ENCODE measurements at places on chromosomes 7 and 10. TPM values are rescaled to one million over a fixed set of nuclear protein-coding genes. Genes with fewer than 3 reads are reported as not detected.

GRCh38 chr7:22610951-22611757 is 111.2 kb upstream of the STEAP1B start:
- no peak for DNase-seq

DNA sequence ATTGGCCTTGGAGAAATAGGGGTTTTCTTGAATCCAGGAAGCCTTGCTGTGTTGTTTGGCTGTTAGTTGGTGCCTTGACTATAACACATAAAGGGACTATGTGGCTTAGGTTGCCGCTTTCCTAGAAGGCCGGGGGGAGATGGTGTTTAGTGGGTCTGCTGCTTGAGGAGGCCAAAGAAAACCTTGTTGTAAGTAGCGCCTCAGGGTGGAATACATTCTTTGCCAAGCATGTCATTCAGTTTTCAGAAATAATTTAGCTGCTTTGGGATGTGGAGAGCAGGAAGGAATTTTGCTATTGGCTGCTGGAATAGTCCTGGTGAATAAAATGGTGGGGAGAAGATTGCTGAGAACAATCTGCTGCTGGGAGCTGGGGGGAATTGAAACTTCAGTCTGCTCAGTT is 132.9 kb upstream of the WNT16 start:
- DNase-seq = peak; percentile 49

DNA sequence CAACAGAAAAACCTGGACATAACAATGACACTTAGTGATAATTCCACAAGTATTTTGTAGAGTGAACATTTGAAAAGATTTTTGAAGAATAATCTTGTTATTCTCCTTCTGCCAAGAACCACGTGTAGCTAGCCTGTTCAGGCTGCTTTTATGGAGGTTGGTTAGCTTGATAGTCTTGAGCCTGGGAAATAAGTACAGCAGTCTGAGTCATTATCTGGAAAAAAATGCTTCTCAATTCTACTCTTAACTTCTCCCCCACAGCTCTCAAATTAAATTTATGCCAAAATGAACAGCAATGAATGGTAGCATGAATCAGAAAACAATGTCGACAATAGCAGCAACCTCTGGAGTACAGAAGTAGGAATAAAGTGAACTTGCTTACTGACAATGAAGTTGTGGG is 63.2 kb downstream of the GPR37 start:
- DNase-seq = no peak

DNA sequence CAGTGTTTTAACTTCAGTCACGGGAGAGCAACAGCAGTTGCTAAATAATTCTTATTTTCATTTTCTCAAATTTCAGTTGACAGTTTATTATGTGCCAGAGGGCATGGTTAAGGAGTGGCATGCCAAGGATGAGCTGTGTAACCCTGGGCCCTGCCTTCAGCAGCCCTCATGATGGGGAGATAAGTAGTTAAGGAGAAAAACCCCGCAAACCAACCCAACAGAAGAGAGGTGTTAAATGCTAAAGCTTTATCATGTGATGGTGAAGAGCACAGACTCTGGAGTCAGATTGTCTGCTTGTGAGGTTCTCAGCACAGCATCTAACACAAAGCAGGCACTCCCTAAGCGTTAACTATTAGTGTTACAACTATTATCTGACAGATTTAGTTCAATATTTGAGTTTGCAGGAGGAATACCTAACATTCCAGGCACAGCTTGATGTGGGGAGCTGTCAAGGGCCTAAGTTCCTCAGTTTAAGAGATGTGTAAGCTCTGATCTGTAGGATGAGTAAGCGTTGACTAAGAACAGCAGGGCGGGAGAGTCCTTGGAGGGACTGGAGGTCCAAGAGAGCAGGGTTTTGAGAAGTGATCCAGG is 29.6 kb downstream of the STAM start:
- no peak for DNase-seq

The SYT15B gene
- 2.3 TPM for polyA plus RNA-seq

- no peak for DNase-seq
Measured at GRCh38 chr10:113524120-113524519, 28.7 kb upstream of the HABP2 start.

The FFAR4 gene
- polyA plus RNA-seq = not detected

DNA sequence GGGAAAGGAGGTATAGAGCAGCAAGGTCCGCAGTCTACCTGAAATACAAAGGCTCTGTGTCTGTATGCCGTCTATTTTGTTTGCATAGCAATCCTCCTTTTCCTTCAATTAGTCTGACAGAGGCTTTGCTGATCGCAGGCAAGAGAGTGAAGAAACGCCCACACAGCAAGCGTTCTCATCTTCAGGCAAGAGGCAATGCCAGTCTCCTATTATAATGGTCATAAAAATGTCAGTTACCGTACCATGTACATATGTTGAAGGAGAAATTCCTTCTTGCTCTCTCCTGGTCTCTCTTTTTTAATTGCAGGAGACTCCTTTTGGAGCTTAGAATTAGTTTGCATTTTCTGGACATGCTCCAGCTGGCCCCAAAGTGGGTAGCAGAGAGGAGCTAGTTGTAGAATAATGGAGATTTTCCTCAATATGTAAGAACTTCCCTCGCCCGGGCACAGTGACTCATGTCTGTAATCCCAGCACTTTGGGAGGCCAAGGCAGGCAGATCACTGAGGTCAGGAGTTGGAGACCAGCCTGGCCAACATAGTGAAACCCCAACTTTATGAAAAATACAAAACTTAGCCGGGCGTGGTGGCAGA is 139.5 kb downstream of the PFKFB3 start:
- no peak for DNase-seq

The ABCF2 gene
- 25.9 TPM for polyA plus RNA-seq

The CYP2C19 gene
- 0.30 TPM for polyA plus RNA-seq

The WBP1L gene
- 45.7 TPM for polyA plus RNA-seq

GRCh38 chr7:27933671-27934565 is 194.0 kb downstream of the TAX1BP1 start:
- no peak for DNase-seq

DNA sequence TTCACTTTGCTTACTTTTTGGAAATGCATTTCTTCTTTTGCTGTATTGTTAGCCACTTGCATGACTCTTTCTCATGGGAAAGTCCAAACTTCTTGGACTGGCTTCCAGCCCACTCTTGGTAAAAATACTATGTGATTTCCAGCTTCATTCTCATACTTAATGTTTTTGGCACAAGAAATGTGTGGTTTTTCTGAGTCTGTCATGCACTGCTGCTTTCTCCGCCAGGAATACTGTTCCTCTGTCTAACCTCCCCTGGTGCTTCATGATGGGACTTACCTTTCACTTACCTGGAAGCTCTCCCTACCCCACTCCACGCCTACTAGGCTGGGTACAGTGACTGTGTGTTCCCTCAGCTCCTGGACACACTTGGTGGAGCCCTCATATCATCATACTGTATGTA is 18.7 kb downstream of the MGAM2 start:
- DNase-seq = no peak

Measured in renal pelvis (tissue), 12 donors.